HuH-7 (cell line): ENCODE measurements at places on chromosomes 12 and 14.

- DNase-seq: no peak
These were observed 25.8 kb downstream of the PPP2R5E start for GRCh38 chr14:63517354-63517753.

GRCh38 chr12:10033783-10034545 lies 3.5 kb downstream of the CLEC9A start:
- no peak for DNase-seq

DNA sequence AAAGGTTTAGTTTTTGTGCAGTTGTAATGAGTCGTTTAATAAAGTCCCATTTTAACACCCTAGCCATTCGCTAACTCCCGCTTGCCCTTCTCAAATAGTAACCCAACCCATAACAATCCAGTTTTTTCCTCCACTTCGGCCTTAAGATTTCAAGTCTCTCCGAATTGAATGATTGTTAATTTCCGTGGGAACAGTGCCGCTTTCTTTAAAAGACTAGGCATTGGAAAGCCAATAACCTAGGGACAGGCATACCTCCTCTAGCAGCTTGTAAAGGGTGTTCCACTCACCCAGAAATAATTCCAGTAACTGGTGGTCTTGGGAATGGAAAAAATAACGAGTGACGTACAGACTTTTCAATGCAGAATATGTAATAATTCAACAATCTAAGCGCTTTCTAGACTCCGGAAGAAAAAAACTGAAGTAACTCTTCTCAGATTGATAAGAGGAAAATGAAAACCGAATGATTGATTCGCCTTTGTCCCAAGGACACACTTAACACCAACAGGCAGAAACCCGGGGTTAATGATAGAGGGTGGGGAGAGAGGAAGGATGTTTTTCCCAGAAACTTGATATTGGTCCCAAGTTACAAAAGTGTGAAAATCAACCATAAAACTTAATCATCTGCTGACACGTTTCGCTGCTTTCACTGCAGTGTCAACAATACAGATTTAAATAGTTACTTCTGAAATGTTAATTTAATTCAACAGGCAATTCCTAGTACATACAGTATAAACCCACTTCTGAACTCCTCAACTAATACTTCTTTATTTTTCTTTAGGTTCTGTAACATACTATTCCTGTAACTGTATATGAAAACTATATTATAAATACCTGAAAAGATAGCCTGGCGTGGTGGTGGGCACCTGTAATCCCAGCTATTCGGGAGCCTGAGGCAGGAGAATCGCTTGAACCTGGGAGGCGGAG lies 1.0 kb upstream of the SINHCAF start:
- no peak for DNase-seq

GRCh38 chr14:74240794-74241651 lies 1.8 kb downstream of the VSX2 start:
- DNase-seq: no peak

DNA sequence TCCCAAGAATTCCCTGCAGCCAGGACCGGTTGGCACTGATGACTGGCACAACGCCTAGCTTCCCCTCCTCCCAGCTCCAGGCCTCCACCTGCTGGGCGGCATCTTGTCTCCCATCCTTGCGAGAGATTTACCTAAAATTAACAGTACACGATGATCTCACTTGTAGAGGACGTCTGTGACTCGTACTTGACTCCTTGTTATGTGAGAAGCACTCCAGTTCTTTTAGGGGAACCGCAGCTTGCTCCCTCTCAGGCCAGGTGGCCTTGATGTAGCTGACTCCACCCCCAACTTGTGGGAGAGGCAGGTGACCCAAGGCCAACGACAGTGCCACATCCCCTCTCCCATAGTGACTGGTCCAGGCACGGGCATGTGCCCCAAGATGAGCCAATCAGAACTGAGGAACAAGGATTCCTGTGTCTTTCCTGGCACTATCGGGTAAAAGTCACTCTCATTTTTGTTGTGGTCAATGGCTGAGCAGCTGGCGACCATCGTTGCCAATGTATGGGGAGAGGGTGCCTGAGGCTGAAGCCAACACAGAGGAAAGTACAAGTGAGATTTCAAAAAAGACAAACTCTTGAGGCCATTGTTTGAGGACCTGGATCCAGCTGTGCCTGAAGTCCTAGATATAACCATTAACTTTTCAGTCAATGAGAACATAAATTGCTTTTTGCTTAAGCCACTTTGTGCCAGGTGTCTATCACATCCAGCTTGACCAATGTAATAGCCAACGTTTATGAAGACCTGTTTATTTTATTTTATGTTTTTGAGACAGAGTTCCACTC lies 208.7 kb downstream of the RBM19 start:
- DNase-seq: no peak

- no peak for DNase-seq
These were observed 65.1 kb upstream of the PZP start for GRCh38 chr12:9273276-9273675.

- no peak for DNase-seq
These were observed 6.6 kb upstream of the WNT5B start for GRCh38 chr12:1622406-1622805.

GRCh38 chr12:20361416-20361815 lies 6.9 kb upstream of the PDE3A start:
- no peak for DNase-seq

GRCh38 chr12:121241156-121241970 lies 31.4 kb downstream of the P2RX4 start:
- DNase-seq: no peak

DNA sequence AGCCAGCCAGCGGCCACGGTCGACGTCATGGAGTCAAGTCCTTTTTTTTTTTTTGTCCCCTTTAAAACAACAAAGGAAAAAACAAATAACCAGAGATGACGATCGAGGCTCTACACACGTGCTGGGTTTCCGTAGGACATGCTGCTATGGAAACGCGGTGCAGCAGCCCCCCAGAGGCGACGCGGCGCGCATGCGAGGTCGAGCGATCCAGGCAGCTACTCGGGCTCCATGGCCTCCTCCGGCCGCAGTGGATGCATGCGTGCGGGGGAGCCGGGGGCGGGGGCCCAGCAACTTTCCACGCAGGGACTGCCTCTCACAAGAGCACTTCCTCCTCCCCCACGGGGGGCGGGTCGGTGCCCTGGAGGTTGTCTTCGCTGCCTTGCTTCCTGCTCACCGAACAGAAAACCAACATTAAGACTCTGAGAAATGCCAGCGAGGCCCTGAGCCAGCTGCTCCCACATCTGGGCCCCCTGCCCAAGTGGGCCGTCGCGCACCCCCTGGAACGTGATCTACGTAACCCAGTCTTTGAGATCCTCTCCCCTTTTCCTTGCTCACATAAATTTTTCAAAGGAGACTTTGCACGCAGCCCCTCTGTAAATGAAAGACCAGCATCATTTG lies 30.7 kb downstream of the P2RX4 start:
- no peak for DNase-seq

- DNase-seq: no peak
These were observed 709 bp downstream of the INHBC start for GRCh38 chr12:57435293-57435692.

DNA sequence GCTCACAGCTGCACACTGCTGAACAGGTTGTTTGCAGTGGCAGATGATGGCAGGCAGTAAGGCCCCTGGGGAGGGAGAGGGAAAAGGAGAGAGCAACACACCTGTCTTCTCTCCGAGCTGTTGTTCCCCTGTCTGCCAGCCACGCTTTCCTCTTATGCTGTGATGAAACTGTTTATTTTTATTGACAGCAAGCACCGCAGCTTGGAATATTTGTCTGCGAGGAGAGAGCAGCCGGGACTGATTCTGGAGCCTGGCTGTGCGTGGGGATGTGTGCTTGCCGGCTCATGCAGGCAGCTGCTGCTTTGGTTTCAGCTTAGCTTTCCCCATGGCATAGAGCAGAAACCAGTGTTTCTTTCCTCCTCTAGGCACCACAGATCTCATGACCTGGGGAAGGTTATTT lies 58.7 kb upstream of the KCNA5 start:
- no peak for DNase-seq

GRCh38 chr12:562634-563033 lies 100.6 kb downstream of the NINJ2 start:
- no peak for DNase-seq

DNA sequence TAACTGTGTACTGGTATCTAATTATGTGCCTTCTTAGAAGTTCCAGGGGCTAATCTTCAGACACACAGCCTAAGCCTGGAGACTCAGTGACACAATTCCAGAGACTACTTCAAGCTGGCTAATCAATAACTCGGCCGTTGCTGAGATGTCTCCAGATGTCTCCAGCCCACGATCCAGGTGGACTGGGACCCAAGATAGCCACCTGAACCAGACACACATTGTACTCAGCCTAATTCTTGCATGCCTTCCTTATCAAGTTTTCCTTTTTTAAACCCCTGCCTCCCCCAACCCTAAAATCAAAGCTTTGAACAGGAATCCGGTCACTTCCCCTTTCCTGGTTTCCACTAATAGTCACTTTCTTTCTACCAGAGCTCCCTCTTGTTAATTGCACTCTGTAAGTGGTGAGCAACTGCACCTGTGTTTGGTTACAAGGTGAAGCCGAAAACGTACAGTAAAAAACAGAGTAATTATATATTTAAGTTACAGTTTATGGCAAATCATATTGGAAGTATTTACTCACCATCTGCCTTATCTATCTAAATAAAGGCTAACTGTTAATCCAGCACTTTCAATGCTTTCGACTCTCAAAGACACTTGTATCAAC lies 39.8 kb upstream of the PTGDR start:
- DNase-seq: no peak

GRCh38 chr12:109926016-109926415 lies 25.9 kb downstream of the TCHP start:
- DNase-seq: no peak

GRCh38 chr12:51669996-51670395 lies 79.0 kb downstream of the SCN8A start:
- DNase-seq: no peak

GRCh38 chr12:99498756-99499155 lies 148.8 kb upstream of the GARIN6 start:
- no peak for DNase-seq

GRCh38 chr12:41476499-41477439 lies 288.6 kb downstream of the PDZRN4 start:
- DNase-seq: no peak

DNA sequence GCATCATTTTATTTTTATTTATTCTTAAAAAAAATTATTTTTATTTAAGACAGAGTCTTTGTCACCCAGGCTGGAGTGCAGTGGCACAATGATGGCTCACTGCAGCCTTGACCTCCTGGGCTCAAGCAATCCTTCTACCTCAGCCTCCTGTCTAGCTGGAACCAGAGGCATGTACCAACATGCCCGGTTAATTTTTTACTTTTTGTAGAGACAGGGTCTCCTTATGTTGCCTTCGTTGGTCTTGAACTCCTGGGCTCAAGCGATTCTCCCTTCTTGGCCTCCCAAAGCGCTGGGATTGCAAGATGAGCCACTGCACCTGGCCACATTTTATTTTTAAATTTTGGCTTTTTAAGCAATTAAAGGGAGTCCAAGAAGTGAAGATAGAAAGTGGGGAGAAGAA lies 21.4 kb downstream of the TTC6 start:
- DNase-seq: no peak

DNA sequence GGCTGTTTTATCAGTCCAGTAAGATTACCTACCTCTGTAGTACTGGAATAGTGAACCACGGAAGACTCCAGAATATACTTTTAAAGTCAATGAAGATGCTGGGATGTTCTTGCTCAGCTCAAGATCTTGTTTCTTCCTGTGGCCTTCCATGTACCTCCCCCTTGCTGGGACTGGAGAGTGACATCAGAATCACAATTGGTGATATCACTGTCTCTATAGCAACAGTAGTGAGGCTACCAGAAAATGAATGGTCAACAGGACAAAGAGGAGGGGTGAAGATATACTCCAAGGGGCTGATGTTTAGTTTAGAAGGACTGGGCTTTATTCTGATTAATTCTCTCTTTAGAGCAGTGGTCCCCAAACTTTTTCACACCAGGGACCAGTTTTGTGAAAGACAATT lies 3.8 kb downstream of the AKAP3 start:
- DNase-seq: no peak

DNA sequence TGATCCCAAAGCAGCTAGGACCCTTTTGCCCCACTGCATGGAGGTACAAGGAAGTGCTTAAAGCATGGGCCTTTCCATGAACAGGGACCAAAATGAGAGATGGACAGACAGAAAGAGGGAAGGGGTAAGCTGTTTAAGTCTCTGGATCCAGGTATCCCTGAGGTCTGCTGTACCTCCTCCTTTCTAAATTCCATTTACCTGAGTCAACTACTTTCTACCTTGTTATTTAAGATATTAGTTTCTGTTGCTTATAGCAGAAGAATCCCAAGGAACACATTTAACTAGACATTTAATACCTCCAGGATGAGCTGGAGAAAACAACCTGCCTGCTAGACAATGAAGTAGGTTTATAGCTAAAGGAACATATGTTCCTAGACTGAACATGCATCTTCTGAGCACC lies 157.6 kb upstream of the TMCC3 start:
- DNase-seq: no peak

DNA sequence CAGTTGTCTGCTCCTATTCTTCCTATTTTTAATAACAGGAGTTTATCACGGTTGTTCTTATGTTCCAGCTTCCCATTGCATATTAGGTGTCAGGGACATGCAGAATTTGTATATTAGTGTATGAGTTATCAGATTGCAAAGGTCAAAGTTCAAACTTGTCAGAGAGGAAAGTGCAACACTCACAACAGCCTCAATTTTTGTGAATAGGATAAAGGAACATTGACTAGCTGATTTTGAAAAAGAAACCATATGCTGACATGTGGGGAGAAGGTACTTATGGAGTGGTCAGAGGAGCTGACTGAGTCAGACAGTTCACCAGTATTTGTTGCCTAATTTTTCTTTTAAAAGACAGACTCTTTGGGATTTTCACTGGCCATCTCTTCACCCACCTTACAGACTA lies 222.1 kb downstream of the C12orf50 start:
- no peak for DNase-seq

DNA sequence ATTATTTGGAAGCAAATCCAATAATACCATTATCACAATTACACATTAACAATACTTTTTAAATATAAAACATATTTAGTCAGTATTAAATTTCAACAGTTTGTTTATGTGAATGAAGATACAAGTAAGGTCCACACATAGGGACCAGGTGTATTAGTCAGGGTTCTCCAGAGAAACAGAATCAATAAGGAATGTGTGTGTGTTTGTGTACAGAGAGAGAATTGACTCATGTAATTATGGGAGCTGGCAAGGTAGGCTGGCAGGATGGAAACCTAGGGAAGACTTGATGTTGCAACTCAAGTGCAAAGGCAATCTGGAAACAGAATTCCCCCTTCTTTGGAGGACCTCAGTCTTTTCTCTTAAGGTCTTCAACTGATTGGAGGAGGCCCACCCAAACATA lies 123.2 kb upstream of the OTX2 start:
- DNase-seq: no peak

GRCh38 chr12:123232472-123232806 lies 502 bp downstream of the MPHOSPH9 start:
- DNase-seq: peak; percentile 30

DNA sequence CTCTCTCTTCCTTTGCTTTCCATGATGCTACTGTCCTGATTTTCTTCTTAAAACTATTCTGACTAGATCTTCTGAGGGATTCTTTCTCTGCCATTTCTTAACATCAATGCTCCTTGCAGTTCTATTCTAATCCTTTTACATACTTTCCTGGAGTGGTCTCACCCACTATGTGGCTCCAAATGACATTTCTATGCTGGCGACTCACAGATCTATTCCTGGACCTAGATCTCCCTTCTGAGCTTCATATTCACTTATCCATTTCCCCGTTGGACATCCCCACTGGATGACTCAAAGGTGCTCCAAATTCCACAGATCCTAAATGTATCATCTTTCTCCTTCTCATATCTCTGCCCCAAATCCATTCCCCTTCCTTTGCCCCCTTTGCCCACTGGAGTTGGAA lies 4.1 kb downstream of the TEP1 start:
- DNase-seq: no peak

- no peak for DNase-seq
These were observed 96.3 kb upstream of the EEA1 start for GRCh38 chr12:93025145-93026103.
